HFFc6 (cell line): ENCODE measurements at places on chromosomes 13 and 19. TPM values are rescaled to one million over a fixed set of nuclear protein-coding genes. Genes with fewer than 3 reads are reported as not detected.
A peak's percentile ranks its signal among the peaks of the same experiment; 100 is the strongest.

DNA sequence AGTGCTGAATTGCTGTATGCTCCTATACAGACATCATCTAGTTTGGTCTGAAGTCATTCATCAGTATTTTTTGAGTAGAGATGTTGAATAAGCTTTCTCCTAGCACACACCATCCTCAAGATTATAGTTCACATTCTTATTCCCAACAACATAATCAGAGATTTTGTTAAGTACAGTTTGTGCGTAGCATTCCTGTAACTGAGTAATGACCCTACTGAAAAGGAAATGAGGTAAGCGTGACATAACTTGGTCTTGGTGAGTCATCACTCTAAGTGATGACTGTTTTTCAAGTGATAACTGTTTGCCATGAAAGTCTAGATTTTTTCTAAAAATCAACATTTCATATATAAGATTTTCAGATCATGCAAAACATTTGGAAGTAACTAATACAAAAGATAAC lies 18.5 kb upstream of the FAM216B start:
- DNase-seq, result peak; percentile 79

DNA sequence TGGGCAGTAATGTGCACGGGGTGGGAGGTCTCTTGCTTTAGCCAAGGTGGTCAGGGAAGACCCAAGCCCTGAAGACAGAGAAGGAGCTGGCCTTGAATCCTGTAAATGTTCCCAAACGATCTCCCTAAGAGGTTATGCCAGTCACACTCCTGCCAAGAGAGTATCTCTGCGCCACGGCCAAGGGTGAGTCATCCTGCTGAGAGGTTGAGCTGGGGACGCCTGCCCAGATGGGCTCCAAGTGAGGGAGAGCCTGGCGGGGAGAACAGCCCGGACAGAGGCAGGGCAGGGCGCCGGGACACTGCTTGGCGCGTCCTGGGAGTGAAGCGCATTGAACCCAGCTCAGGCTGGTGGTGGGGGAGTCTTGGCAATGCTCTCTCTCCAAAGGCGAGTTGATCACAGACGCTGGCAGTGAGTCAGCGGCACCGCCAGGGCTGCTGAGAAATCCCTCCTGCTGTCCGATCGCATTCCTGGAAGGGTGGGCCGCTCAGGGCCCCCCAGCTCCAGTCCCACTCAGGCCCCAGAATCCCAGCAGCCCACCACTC lies 16.4 kb downstream of the SULT2B1 start:
- peak; percentile 89 for DNase-seq

DNA sequence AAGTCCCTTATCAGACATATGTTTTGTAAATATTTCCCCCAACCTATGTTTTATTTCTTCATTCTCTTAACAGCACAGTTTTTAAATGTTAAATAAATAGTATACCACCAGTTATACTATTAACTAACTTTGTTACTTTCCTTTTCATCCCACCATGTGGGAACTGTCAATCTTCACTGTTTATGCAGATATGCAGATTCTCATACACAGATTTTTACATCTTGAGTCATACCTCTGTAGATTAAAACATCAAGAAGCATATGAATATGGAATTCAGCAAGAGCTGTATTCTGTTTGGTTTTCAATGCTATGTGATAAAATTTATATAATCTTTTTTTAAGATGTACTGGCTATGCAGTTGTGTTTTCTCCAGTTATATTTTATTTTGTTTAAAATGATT lies 566.3 kb downstream of the LIG4 start:
- no peak for DNase-seq

DNA sequence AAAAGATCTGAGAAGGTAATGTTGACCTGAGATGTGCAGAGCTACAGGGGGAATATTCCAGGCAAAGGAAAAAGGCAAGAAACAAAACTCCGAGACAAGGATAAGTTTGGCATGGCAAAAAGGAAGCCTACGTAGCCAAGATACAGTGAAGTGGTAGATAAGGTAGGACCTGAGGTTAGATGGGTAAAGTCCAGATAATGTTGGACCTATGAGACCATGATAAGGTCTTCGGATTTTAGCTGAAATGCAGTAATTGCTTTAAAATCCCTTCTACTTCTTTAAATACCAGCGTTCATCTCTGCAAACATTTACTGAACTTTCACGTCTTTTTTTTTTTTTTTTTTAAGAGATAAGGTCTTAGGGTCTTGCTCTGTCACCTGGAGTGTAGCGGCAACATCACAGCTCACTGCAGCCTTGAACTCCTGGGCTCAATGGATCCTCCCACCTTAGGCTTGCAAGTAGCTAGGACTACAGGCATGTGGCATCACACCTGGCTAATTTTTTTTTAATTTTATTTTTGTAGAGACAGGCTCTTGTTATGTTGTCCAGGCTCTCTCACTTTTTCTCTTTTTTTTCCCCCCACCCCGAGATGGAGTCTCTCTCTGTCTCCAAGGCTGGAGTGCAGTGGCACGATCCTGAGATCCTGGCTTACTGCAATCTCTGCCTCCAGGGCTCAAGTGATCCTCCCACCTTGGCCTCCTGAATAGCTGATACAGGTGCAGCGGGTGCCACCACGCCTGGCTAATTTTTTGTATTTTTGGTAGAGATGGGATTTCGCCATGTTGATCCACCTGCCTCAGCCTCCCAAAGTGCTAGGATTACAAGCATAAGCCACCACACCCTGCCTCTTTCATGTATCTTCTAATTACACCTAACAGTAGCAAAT lies 4.2 kb upstream of the WBP4 start:
- no peak for DNase-seq

- no peak for DNase-seq
These were observed 38.1 kb downstream of the HTR2A start for GRCh38 chr13:46858776-46859175.

DNA sequence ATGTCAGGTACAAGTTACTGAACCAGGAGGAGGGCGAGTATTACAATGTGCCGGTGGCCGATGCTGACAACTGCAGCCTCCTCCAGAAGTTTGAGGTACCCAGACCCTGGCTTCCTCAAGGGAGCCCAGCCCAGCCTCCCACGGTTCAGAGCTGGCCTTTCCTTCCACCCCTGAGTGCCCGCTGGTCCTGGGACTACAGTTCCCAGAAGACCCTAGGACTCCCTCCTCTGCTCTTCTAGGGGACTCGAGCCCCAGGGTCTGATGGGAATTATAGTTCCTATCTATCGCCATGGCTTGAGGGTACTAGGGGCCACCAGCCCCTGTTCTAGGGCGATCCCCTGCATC lies 11.0 kb downstream of the PRKCG start:
- DNase-seq, result no peak

DNA sequence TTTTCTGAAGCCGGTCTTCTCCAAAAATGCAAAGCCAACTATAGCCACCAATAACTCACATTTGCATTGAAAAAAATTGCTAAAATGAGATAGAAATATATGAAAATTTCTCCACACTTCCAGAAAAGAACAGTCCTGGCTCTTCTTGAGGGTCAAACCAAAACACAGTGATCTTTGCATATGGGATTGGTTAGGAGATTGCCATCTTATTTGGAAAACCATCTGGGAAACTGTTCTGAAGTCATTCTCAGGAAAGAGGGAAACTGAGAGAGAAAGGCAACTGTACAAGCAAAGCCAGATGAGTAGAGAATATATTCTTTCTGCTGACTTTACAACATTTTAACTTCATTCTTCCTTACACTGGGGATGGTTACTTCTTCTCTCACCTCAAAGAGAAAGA lies 54.6 kb downstream of the HSPH1 start:
- DNase-seq, result no peak

Gene CCNE1
- 5.6 and 7.8 TPM in 2 replicates for total RNA-seq

GRCh38 chr19:942133-942645 lies 16.4 kb downstream of the ARID3A start:
- DNase-seq, result no peak

Gene KLK4
- not detected in 3 replicates for total RNA-seq

Gene LATS2
- total RNA-seq, result 44.3 and 55.2 TPM in 2 replicates

- DNase-seq, result no peak
These were observed 2.7 kb downstream of the MAP2K2 start for GRCh38 chr19:4121273-4121612.

- DNase-seq, result peak; percentile 12
These were observed 22.8 kb upstream of the SIGLEC11 start for GRCh38 chr19:49983645-49984229.
